ENCODE measurements at places on chromosomes 3 and 15. TPM values are rescaled to one million over a fixed set of nuclear protein-coding genes. Genes with fewer than 3 reads are reported as not detected.

- DNase-seq = no peak
Measured at GRCh38 chr3:23758253-23758838, 47.4 kb upstream of the UBE2E1 start.

GRCh38 chr3:13783476-13783875 is 96.4 kb downstream of the WNT7A start:
- no peak for DNase-seq

Gene CDHR4
- total RNA-seq = not detected

- no peak for DNase-seq
Measured at GRCh38 chr3:8183627-8184026, 318.0 kb upstream of the LMCD1 start.

DNA sequence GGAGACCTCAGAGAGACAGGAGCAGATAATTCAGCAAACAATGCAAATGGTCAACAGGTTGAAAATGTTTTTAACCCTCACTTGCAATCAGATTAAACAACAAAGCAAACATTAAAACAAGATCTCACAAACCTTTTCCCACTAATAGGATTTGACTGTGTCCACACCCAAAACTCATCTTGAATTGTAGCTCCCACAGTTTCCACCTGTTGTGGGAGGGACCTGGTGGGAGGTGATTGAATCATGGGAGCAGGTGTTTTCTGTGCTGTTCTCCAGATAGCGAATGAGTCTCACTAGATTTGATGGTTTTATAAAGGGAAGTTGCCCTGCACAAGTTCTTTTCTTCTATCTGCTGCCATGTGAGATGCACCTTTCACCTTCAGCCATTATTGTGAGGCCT is 1.3 kb upstream of the LYSMD4 start:
- DNase-seq = no peak

Gene MYO5A
- total RNA-seq = 54.3 TPM

DNA sequence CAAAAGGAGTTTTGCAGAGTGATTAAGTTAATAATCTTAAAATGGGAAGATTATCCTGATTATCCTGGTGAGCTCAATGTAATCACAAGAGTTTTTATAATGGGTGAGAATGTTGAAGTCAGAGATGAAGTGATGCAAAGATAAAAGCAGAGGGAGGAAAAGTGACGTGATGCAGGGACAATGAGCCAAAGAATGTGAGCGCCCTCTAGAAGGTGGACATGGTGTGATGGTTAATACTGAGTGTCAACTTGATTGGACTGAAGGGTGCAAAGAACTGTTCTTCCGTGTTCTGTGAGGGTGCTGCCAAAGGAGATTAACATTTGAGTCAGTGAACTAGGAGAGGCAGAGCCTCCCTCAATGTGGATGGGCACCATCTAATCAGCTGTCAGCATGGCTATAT is 569.6 kb upstream of the AGTR1 start:
- DNase-seq = no peak

GRCh38 chr15:78306176-78306774 is 6.9 kb upstream of the SKIC8 start:
- peak; percentile 86 for DNase-seq

DNA sequence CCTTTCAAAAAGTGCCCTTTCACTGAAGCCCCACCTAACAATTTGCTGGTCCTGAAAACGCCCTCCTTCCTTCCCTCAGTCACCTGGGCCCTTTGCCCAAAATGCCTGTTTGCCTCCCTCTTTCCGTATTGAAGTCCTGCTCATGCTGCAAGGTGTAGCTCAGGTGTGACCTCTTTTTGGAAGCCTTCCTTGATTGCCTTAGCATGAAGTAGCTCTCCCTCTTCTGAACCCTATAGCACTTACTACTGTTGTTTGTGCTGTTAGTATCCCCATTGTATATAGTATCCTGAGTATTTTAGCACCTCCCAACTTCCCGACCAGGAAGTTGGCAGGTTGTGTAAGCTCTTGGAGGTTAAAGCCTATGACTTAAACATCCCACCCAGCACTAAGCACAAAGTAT is 1.7 kb downstream of the PLS1 start:
- DNase-seq = no peak

GRCh38 chr3:50830451-50830850 is 155.7 kb downstream of the DOCK3 start:
- no peak for DNase-seq

Gene CIB1
- 92.3 TPM for total RNA-seq

Gene SOX2
- 0.96 TPM for total RNA-seq

GRCh38 chr15:93413745-93414144 is 324.7 kb upstream of the RGMA start:
- DNase-seq = no peak

Gene ALG1L2
- not detected for total RNA-seq

- no peak for DNase-seq
Measured at GRCh38 chr15:72481015-72481659, 7.0 kb downstream of the ARIH1 start.

DNA sequence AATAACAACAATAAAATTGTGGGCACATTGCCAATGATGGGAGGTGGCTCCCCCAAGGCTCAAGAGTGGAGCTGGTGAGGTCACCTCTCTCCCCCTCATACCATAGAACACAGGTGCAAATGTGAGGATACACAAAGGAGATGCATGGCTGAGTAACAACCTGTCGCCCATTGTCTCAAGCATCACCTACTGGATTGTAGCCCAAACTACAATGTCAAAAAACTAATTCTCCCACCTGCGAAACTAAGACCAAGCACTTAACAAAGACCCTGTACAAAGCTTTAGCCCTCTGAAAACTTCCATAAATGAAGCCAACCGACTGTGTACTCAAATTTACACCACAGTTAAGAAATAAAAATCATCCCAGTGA is 50.4 kb upstream of the IGSF11 start:
- DNase-seq = no peak

DNA sequence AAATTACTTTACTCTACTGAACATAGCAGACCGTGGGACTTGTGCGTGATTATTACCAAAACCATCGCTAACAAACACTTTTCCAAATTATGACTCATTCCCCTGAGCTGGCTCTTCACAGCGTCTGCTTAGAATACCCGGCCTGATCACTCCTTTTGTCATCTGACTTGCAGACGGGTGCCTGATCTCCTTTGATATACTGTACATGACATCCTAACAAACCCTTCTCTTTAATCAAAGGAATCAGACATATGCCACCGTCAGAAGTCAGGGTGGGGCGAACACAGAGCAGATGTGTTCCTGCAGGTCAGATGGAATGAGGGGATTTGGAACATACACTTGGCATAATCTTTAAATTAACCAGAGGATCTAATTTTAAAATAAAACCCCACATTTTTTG is 48.5 kb upstream of the SH3GL3 start:
- peak; percentile 75 for DNase-seq

Gene RNU5B-1
- not detected for total RNA-seq

Gene SH3GL3
- total RNA-seq = 0.24 TPM

DNA sequence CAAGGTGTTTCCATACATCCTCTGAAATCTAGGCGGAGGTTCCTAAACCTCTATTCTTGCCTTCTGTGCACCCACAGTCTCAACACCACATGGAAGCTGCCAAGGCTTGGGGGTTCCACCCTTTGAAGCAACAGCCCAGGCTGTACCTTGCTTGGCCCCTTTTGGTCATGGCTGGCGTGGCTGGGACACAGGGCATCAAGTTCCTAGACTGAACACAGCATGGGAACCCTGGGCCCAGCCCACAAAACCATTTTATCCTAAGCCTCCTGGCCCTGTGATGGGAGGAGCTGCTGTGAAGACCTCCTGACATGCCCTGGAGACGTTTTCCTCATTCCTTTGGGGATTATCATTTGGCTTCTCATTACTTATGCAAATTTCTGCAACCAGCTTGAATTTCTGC is 739.0 kb upstream of the NECTIN3 start:
- DNase-seq = no peak

DNA sequence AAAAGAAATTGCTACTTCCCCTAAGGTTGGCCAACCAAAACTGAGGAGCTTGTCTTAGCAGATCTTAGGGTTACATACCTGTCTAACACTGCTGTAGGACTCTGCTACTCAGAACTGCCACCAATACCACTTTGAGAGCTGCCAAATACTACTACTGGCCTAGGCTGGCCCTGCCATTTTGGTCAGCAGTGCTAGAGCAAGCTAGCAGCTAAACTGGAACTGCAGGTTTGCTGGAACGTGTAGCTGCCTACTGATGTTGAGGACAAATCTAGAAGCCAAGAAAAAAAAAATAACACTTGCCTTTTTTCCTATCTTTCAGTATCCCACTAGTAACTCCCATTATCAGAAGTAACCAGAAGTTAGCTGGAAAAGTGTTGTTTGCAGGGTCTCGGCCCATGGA is 387.4 kb downstream of the RBMS3 start:
- DNase-seq = no peak

DNA sequence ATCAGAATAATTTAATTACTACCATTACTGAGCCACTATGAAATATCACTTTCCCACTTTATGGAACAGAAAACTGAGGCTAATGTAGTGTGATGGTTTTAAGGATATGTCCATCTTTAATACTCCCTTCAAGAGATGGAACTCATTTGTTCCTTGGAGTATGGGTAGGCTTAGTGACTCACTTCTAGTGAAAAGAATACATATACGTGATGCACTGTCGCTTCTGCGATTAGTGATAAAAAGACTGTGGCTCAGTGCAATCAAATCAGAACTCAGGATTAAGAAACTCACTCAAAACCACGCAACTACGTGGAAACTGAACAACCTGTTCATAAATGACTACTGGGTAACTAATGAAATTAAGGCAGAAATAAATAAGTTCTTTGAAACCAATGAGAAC is 216.6 kb downstream of the SUCLG2 start:
- DNase-seq = no peak

Gene CCDC13
- 0.48 TPM for total RNA-seq

DNA sequence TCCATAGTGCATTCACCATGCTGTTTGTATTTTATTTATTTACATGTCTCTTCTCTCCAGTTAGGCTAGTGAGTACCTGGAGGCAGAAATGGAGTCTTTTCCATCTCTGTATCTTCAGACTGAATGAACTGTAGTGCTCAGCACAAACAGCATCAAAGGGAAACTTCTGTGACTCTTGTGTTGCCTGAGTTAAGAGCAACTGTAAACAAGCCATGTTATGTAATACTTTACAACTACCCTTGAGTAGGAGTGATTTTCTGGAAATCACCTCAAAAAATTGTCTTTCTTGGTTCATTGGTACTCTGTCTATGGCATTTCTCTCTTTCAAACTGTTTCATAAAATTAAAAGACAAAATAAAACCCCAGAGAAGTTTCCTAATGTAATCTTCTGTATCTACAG is 258.3 kb downstream of the CGGBP1 start:
- no peak for DNase-seq

GRCh38 chr3:5463991-5464390 is 276.5 kb downstream of the EDEM1 start:
- no peak for DNase-seq

Gene IL20RB
- 10.7 TPM for total RNA-seq

Gene HDGFL3
- 33.3 TPM for total RNA-seq

GRCh38 chr3:4306860-4307259 is 3.7 kb downstream of the SETMAR start:
- DNase-seq = no peak

- DNase-seq = no peak
Measured at GRCh38 chr15:32861174-32861573, 143.4 kb downstream of the GREM1 start.

DNA sequence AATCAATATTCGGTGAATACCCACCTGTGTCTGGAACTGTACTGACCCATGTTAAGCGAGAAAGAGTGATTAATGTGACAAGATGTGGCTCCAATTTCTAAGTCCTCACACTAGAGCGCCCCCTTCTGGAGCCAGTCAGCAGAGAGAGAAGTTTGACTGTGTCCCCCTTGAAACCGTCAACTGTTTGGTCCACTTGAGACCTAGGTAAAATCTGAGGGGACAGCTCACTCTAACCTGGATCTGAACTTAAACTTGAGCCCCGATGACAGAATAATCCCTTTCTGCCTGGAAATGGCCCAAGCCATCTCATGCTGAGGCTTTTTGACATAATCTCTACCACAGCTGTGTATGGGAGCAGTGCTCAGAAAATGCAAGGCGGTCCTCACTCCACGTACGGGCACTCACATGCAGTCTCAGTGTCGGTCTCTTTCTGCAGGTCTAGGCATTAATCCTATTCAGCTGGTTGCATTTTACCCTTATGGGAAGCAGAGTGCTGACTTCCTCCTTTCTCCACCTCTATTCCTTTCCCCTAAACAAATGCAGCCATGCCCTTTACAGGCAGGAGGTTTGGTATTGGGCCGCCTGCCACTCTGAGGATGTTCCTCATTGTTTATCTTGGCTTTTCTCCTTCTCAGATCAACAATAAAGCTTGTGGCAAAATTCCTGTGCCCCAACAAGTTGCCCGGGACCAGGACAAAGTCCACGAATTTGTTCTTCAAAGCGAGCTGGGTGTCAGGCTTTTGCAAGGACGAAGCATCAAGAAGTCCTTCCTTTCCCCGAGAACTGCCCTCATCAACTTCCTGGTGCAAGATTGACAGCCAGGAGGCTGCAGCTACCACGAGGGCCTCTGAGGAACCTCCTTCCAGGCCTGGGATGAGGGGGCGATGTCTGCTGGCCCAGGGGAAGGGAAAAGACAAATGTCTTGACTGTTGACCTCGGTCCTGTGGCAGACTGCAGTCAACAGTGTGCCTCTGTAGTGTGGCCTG is 47.5 kb upstream of the LIMD1 start:
- peak; percentile 54 for DNase-seq

GRCh38 chr3:171192176-171192854 is 165.8 kb upstream of the SLC2A2 start:
- peak; percentile 98 for DNase-seq

- no peak for DNase-seq
Measured at GRCh38 chr15:38627689-38628277, 63.2 kb upstream of the RASGRP1 start.

DNA sequence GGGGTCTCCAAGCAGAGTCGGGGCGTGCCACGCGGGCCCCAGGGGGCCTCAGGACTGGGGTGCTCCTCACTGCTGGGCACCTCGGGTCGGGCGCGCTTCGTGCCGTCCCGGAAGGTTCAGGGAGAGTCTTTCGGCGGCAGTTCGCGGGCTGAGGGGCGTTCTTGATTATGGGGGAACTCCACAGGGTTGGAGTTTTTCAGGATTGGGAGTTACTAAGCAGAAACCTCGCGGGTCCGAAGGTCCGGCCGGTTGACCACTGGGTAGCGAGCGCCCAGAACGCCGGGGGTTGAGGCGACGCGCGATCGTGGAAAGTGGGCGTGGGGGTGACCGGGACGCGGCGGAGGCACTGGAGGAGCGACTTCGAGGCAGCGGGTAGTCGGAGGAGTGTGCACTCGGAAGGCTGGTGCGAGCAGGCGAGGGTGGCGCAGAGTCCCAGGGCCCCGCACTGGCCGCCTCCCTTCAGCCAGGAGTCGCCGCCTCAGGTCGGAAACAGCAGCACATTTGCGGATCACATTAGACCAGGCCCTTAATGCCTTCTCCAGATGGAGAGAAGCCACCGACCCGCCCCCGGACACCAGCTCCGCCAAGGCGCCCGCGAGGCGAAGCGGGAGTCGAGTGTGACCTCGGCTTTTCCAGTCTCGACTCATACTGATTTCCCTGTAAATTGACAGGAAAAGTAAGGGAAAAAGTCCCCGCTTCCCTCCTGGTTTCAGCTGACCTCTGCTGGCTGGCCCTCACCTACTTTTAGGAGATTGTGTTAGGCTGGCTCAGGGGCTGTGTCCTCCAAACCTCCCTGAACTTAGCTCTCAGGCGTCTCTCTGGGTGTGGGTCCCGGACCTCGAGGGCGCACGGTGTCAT is 685 bp downstream of the ADAMTSL3 start:
- DNase-seq = no peak

- DNase-seq = no peak
Measured at GRCh38 chr15:77494073-77494867, 73.6 kb downstream of the HMG20A start.

- DNase-seq = no peak
Measured at GRCh38 chr15:31598620-31599019, 272.0 kb downstream of the KLF13 start.
